CD4-positive, CD25-positive, alpha-beta regulatory T cell (primary cell): ENCODE measurements at places on chromosomes 11 and 22.

DNA sequence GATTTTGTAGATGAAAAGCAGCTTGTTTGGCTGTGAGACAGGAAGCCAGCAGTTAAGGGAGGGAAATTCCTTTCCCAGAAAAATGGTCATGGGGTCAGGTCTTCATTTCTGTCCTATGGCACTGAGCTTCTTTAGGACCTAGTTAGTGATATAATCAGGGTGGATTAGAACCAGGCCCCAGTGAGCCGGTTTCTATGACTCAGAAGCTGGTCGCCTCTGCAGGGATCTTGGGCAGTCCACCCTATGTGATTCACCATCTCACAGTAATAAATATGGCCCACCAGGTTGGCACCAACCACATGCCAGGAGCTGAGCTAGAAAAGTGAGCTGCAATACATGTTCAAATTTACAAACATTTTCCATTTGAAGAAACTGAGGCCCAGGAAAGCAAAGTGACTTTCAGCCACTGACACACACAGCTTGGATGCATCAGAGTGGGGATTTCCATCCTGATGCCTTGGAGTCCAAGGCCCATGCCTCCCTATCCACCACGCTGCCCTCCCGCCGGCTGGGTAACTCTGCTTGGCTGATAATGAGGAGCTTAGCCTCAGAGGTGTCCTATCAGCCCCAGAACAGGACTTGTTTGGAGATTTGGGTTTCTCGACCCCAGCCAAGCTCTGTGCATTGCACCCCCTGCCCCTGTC is 42.0 kb downstream of the CD82 start:
- DNase-seq = no peak

GRCh38 chr11:15157181-15157580 is 42.5 kb downstream of the INSC start:
- no peak for DNase-seq

GRCh38 chr11:77842441-77843121 is 21.6 kb downstream of the AAMDC start:
- DNase-seq = no peak

GRCh38 chr22:19213442-19214077 is 35.0 kb upstream of the SLC25A1 start:
- DNase-seq = no peak

GRCh38 chr11:34916843-34917770 is 689 bp downstream of the PDHX start:
- no peak for DNase-seq

DNA sequence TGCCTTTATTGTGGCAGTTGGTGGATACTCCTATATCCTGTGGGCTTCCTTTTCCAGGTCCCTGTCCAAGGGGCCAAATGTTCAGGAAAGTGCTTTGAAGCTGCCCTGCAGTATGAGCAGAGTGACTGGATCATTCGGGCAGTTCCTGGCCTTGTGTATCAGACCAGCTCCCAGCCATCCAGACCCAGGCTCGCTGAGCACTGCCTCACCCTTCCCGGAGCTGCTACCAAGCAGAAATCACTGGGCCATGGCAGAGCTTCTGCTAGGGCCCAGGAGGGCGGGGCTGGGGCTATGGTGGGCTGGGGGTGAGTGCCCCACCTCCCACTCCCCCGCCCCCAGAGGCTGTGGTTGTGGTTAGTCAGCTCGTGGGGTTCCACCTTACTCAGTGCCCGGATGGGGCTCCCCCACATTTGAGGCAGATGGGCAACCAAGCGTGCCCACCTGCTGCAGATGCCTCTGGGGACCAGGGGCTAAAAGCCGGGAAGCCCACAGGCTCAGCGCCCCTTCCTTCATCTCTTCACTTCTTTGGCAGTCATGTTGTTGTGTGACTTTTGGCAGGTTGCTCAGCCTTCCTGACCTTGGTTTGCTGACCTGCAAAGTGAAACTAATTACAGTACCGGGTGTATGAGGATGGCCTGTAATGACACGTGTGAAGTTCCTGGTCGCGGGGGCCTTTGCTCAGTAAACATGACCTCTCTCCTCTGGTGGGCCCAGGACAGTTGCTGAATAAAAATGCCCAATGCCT is 2.1 kb upstream of the LRRC32 start:
- peak; percentile 61 for DNase-seq

GRCh38 chr11:68383976-68384501 is 71.6 kb downstream of the LRP5 start:
- DNase-seq = peak; percentile 52

DNA sequence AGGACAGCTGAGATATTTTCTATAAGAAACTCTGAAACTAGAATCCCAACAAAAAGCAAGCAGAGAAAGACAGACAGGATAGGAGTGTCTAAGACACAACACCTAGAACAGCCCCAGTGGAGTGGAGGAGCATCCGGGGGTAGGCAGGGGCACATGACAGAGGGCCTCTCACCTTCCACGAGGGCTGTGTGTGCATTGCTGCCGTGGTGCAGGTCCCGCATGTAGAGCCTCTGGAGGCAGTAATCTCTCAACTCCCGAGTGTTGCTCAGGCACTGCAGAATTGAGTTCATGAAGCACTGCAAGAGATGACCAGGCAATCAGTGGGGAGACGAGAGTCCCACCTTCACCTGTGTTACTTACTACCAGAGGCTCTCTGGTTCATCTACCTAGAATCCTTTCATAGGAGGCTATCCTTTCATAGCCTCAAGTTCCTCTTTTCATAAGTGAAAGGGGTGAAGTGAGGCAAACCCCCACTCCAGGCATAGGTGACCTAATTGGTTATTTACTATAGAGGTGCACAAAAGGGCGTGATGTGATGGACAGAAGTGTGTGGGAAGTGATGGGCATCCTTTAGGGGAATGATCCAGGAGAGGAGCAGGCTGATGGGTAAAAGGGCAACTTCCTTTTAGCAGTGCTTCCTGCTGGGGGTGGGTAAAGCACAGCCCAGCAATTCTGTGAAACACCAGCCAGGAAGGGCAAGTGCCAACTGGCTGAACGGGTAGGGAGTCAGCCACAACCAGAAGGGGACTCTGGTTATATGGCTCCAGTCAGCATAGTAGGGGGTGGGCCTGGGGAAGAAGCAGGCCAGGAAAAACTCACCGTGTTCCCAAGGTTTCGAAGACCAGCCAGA is 13.1 kb upstream of the MFRP start:
- DNase-seq = no peak

DNA sequence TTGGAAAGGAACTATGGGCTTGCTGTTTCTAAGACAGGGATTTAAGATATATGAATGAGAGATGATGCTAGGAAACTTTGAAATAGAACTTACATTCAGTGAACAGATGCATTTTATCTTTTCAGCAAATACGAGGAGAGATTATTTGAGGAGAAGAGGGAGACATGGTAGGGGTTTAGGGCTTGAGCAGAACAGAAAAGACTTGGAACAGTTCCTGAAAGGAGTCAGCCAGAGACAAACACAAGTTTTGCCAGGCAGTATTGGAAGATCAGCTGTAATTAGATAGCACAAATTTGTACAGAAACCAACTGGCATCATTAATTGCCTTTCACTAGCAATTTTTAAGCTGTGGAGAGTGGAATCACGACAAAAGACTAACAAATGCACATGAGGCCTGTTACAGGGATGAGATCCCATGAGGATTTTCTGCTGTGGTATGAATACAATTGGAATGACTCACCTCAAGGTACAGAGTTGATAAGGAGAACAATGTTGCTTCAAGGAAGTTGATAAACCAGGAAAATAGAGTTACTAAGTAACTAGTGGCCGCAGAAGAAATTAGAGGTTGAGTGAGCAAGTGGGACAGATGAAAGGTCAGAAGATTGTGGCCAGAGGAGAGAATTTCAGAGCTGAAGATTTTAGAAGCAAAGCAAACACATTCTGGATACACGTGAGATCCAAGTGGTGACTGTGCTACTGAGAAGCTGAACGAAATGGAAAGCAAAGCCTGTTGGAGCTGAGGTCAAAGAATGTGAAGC is 67.9 kb downstream of the CYB5R2 start:
- no peak for DNase-seq

- no peak for DNase-seq
Measured at GRCh38 chr11:68565768-68566167, 105.2 kb downstream of the PPP6R3 start.

- DNase-seq = no peak
Measured at GRCh38 chr11:75478783-75479596, 46.0 kb upstream of the KLHL35 start.

DNA sequence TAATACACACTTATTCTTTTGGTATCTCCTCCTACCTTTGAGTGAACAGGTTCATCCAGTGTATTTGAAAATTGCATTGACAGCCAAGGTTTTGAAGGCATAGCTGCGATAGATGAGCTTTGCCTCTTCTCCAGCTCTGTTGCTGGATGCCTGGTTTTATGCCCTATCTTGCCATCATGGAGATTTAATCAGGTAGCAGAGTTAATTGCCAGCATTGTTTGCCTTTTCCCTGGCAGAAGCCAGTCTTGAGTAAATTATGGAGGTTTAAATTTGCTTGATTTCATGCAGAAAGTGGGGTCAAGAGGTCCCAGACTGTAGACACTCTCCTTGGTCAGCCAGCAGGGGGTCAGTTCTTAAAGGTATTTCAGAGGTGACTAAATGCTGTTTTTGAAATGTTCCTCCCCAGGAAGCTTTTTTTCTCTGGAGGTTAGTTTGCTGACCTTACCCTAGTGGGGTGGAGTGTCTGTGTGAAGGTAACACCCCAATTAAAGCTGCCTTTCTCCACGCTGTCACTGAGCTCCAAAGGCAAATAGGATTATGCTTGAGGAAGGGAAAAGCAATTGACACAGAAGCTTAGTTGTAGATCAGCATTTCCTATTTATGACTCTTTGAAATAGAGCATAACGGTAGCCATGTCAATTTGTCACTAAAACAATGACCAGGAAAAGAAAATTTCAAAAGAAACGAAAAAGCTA is 96.0 kb downstream of the EXT2 start:
- DNase-seq = no peak

- no peak for DNase-seq
Measured at GRCh38 chr11:15288863-15289262, 174.1 kb downstream of the INSC start.

- no peak for DNase-seq
Measured at GRCh38 chr22:20217563-20217962, 50.6 kb downstream of the RTN4R start.

- no peak for DNase-seq
Measured at GRCh38 chr11:16917941-16918340, 96.3 kb downstream of the PLEKHA7 start.

- no peak for DNase-seq
Measured at GRCh38 chr22:32967386-32968101, 90.6 kb downstream of the SYN3 start.

GRCh38 chr11:128903248-128904061 is 12.3 kb downstream of the KCNJ5 start:
- DNase-seq = no peak

GRCh38 chr11:47508240-47508957 is 44.5 kb downstream of the CELF1 start:
- DNase-seq = no peak

DNA sequence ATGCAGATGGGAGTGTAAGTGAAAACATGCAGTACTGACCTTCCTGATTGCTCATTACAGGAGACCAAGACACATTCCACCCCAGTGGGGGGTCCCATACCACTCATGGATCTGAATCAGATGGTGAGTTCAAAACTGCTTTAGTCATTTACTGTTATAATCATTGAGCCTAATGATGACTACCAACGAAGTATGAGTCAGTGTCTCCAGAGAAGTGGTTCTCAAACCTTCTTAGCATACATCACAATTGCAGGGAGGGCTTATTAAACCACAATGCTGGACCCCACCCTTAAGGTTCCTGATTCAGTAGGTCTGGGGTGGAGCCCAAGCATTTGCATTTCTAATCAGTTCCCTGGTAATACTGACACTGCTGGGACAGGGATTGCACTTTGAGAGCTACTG is 75.8 kb downstream of the CD44 start:
- no peak for DNase-seq

GRCh38 chr22:29255064-29255621 is 12.6 kb downstream of the RHBDD3 start:
- DNase-seq = no peak

DNA sequence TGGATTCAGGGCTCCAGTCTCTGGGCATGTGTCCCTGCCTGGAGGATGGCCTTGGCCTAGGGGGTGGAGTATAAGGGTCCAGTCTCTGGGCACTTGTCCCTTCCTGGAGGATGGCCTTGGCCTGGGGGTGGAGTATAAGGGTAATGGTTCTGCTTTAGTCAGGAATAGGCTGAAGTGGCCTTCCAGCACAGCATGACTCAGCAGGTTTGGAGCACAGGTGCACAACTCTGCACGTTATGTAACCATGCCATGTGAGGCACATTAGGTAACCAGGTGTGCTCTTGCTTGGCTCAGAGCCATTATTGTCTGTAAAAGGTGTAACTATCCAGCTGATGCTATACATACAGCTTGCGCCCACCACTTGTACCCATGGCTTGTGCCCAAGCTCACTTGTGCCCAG is 48.4 kb upstream of the POLD3 start:
- DNase-seq = no peak

DNA sequence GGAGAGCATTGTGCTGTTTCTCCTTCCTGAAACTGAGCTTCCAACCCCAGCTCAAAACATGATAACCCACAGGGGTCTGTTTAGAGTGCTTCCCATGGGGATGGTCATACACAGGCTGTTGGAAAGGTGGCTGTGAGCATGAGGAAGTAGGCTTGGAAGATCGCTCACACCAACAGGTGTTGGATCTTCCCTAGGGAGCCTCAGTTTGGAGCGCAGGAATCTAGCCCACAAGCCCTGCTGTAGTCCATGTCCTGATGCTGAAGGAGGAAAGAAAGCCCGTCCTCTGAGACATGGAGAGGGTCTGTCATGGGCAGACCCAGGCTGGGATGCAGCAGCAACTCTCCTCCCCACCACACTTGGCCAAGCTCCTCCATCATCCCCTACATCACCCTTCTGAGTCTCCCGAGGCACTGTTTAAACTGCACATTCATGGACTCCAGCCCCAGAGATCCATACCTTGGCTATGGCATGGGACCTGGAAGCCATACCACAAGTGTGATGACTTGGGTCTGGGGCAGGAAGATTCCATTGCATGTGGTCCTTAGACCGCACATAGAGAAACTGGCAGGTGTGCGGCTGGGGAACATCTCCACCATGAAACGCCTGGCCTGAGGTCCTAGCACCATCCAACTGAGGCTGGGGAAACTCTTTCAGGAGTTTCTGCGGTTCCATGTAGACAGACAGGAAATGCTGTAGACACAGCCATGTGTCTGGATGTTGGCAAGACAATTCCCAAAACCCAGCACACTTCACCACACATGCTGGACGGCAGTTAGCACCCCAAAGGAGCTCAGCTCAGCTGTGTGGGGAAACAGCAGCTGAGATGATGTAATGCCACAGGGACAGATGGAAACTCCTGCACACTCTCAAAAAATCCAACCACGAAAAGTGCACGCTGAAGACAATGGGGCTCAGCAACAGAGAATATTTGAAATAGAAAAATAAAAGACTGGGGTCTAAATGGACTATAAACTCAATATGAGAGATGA is 27.6 kb upstream of the TTC12 start:
- DNase-seq = no peak

DNA sequence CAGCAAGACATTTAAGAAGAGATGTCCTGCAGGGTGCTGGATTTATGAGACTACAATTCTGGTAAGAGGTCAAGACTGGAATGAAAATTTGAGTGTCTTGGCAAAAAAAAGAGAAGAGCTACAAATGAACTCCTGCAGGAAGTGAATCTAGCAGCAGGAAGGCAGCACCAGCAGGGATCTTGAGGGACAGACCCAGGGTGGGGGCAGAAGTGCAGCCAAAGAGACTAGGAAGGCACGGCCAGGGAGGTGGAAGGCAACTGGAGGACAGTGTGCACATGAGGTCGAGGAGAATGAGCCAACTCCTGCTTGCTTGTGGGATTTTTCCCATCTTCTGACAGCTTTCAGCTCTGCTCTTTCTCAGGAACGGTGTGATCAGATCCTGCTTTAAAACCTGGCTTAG is 263.2 kb downstream of the BUD13 start:
- DNase-seq = no peak

- no peak for DNase-seq
Measured at GRCh38 chr11:96075532-96075959, 151.6 kb upstream of the MTMR2 start.
